ENCODE measurements at places on chromosomes 2 and 18.

GRCh38 chr2:79000008-79000576 lies 25.4 kb upstream of the REG3G start:
- DNase-seq = no peak

DNA sequence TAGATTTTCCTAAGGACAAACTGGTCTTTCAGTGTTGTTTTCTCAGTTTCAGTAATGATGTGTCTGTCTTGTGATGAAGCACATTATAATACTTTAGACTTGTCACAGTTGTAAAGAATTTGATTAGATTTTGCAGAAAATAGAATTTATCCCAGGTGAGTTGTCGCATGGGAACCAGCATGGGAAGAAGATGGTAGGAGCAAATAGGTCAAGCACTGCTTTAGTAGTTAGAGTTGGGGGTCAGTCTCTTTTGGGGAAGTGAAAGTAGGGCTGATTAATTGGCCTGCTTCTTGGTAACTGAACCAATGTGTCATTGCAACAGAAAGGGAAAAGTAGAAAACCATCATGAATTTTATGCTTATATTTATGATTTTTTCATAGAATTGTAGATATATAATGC lies 153.2 kb upstream of the MYO3B start:
- DNase-seq = no peak

- DNase-seq = no peak
These were observed 36.4 kb downstream of the CACNB4 start for GRCh38 chr2:152062125-152063091.

DNA sequence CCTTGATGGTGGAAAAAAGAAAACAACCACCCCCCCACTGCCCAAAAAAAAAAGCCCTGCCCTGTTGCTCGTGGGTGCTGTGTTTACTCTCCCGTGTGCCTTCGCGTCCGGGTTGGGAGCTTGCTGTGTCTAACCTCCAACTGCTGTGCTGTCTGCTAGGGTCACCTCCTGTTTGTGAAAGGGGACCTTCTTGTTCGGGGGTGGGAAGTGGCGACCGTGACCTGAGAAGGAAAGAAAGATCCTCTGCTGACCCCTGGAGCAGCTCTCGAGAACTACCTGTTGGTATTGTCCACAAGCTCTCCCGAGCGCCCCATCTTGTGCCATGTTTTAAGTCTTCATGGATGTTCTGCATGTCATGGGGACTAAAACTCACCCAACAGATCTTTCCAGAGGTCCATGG lies 28.0 kb downstream of the MAL start:
- no peak for DNase-seq

DNA sequence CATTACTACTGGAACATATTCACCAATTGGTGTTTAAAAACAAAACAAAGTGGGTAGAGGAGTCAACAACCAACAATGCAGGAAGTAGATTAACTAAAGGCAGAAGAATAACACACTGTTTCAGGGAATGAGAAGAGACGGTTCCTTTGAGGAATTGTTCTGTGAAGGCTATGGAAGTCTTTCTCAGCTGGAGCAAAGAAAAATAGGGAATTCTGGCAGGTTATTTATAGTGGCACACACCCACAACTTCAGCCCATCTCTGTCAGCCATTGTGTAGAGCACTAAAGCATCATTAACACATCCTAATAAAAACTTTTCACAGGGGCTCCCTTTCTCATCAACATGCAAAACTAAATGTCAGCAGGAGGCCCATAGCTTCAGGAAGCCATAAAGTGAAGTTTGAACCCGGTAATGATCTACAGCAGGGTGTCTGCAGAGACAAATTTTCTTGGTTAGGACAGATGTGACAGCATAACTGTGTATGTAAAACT lies 113.6 kb downstream of the CDH2 start:
- no peak for DNase-seq

DNA sequence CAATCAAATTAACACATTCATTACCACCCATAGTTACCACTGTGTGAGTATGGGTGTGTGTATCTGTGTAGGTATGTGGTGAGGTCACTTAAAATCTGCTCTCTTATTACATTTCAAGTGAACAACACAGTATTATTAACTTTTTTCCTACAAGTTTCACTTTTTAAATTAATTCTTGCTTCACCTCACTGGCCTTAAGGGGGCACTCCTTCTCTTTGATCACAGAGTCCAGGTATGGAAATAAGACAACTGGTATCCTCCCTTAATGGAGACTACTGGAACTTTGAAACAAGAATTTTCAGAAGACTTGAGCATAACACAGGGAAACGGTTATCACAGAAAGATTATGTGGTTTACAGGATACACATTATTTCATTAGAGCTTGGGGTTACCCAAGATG lies 255.8 kb downstream of the ASXL3 start:
- DNase-seq = no peak

- no peak for DNase-seq
These were observed 18.7 kb upstream of the ACVR1 start for GRCh38 chr2:157894694-157895435.

GRCh38 chr18:55114876-55115275 lies 155.6 kb upstream of the CCDC68 start:
- no peak for DNase-seq

DNA sequence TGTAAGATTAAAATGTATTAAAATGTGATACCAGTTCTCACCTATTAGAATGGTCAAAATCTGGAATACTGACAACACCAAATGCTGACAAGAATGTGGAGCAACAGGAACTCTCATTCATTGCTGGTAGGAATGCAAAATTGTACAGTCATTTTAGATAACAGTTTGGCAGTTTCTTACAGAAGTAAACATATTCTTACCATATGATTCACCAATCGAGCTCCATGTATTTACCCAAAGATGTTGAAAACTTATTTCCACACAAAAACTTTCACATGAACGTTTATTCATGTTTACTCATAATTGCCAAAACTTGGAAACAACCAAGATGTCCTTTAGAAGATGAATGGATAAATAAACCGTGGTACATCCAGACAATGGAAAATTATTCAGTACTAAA lies 1193.5 kb upstream of the ACVR2A start:
- DNase-seq = no peak

DNA sequence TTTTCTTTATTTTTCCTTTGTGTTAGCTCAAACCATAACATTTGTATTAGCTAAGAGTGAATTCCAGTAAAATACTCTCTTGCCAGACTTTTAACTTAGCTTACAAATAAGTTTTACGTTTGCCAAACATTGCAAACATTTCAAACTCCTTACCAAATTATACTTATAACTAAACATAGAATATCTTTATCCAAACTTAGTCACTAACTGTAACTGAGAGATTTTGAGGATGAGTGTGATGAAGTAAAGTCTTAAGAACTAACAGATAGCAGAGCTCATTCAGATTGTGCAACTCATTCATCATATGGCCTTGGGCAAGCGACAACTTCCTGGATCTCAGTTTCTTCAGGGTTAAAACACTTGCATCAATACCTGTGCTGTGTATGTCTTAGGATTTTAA lies 533.7 kb downstream of the TDRD15 start:
- no peak for DNase-seq

- no peak for DNase-seq
These were observed 95.6 kb downstream of the TWIST2 start for GRCh38 chr2:238943338-238944067.

All from activated T-helper 1 cell treated with anti-CD3 and anti-CD28 coated beads, Interleukin-12 subunit alpha, Interleukin-12 subunit beta, Interleukin-2, Interleukin-4 antibody, amounts not matched to agents 30 ng/mL and 10 ng/mL and 1 ng/mL, durations not matched to agents 14 hours and 24 hours and 36 hours (primary cell).